ENCODE measurements at places on chromosomes 12 and 14. TPM values are rescaled to one million over a fixed set of nuclear protein-coding genes. Genes with fewer than 3 reads are reported as not detected.

Gene HOXC10
- not detected for total RNA-seq

Gene EDDM3A
- not detected for total RNA-seq

DNA sequence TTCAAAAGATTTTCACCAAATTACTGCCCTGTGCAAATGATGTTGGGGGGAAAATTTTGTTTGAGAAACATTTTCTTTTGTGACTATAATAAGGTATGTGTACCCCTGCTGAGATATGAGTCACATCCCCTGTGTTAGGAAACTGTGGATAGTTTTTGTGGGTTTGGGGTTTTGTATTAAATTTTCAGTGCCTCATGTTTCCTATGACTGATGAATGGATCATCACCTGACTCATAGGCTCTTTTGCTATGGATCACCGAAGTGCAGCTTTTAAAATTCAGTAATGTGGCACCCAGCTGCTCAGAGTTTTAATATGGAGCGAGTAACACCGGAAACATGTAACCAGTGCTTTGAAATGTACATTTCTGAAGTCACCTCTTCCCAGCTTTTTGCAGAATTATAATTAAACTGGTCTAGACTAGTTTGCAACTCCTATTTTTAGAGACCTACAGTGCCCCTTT lies 167.4 kb upstream of the HMGA2 start:
- DNase-seq = no peak

Gene UNC119B
- 30.8 TPM for total RNA-seq

DNA sequence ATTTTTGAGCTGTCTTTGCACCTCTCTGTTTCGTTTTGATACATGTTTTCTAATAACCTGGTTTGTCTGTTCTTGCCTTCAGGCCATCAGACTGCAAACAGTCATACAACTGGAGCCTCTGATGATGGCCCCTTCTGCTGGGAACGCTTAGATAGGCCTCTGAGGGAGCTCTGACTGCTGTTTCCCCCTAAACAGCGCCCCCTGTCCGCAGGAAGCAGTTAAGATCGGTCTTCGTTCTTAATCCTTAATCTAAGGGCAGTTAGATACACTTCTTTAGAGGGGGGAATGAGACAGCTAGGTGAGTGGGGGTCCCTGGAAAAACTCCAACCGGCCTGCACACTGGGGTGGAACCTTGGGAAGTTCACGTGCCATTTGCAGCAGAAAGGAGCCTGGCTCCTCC lies 1338.8 kb upstream of the SEL1L start:
- DNase-seq = no peak
